ENCODE measurements at places on chromosomes 12 and 14.

DNA sequence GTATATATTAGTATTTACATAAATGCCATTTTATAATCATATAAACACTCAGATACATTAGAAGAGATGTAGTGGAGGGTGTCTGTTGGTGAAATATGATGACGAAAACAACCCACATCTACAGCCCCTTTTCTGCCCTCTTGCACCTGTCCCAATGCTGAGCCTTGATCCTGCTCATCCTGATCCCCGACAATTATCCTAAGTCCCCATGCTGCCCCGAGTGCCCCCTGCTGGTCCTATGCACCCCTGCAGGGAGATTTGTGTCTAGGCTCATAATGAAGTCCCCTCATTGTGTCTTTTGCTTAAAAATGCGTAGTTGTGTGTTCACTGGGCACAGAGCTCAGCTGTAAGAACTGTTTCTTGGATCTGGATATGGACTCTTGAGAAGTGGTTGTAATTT, 554.5 kb downstream of the TMEM121 start:
- no peak for DNase-seq

DNA sequence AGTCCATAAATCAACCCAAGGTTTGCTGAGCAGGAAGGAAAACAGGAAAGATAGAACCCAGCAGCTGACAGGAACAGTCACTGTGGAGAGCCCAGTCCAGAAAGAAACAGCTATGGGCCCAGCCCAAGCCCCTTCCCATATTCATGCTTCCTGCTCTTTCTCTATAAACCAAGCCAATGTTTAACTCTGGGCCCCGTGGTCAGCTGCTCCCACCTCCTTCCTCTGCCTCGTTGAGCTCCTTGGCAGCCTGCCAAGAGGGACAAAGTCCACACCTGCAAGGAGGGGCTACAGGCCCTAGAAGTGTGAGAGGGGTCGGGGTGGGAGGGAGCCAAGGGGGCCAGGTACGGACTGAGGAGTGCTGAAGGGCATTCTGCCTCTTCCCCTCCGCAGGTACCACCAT, 10.0 kb downstream of the SLC6A13 start:
- DNase-seq, result no peak

GRCh38 chr12:91367234-91367849, 184.7 kb upstream of the DCN start:
- no peak for DNase-seq

DNA sequence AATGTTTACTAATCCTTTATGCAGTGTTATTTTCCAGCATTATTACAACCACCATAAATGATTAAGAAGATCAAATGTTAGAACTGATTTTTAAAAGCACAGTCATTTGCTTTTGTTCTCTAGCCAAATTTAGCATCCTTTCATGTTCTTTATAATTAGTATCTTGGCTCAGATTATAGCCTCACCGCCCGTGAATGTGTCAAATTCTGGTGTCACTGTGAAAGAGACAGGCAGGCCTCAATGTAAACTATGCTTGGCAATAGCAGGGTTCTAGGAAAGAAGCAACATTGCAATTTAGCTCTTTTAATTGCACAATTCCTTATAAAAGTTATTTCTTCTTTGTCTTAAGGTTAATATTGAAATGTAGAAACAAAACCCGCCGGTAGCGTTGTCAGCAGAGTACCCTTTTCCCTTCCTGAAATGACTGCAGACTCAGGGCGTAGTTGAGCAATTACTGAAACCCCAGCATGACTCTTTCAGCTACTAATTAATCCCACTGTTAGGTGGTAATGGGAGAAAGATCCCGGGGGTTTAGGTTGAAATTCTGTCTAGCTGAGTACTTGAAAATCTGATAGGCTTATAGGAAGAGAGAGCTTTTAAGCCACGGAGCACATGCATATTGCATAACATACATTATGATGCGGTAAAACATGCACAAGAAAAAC, 1600.5 kb upstream of the SEL1L start:
- no peak for DNase-seq

DNA sequence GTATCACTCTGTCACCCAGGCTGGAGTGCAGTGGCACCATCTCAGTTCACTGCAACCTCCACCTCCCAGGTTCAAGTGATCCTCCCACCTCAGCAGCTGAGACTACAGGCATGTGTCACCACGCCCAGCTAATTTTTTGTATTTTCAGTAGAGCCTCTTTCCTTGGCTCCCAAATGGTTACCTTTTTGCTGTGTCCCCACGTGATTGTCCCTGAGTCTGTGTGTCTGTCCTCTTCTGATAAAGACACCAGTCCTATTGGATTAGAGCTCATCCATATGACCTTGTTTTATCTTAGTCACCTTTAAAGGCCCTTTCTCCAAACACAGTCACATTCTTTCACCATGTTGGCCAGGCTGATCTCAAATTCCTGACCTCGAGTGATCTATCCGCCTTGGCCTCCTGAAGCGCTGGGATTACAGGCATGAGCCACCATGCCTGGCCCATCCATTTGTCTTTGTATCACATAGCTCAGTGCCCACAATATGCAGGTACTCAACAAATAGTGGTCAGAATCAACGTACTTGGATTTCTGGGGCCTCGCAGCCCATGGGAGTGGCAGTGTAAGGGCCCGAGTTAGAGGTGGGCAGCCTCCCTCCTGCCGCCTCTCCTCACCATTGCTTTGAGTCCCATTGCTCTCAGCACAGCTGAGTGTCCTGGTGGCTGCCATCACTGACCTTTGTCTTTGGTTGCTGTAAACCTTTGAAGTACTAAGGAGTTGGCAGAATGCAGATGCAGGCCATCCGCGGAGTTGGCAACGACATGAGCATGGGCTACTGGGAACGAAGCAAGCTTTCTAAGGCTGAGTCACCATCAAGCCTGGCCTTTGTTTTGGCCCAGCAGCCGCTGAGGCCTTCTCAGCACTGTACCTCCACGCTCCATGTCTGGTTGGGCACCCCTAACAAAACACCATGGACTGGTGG, 9.3 kb downstream of the TPCN1 start:
- DNase-seq, result no peak

- peak; percentile 18 for DNase-seq
These were observed 94.7 kb downstream of the SLC2A13 start for GRCh38 chr12:40010899-40011774.

DNA sequence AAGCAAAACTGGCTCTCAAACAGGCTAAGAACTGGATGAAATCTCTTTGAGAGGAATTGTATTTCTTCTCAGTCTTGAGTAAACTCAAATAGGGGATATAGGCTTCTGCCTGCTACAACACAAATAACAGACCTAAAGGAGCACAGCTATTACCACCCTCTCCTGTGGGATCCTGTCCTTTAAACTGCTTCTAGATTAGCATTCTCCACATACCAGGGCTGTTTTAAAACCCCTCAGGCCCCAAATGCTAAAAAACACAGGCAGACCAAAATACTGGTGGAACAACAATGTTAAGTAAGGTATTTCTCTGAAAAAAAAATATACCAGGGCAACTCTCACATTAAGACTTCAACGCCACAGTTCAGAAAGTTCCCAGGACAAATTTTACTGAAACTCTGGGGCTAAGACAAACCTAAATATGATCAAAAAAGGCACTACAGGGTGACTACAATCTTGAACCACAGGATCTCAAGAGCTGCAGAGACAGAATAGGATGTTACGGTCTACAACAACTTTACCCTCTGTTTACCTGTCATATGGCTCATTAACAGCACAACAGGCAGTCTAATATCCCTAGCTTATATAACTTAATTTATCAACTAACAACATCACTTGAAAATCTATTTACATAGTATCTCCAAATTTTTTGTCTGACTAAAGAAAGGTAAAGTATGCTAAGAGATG, 7.2 kb downstream of the CPNE8 start:
- DNase-seq, result no peak

- no peak for DNase-seq
These were observed 1.5 kb downstream of the SIX6 start for GRCh38 chr14:60510254-60510950.

- DNase-seq, result no peak
These were observed 6.1 kb downstream of the ACSS3 start for GRCh38 chr12:81083906-81084513.

DNA sequence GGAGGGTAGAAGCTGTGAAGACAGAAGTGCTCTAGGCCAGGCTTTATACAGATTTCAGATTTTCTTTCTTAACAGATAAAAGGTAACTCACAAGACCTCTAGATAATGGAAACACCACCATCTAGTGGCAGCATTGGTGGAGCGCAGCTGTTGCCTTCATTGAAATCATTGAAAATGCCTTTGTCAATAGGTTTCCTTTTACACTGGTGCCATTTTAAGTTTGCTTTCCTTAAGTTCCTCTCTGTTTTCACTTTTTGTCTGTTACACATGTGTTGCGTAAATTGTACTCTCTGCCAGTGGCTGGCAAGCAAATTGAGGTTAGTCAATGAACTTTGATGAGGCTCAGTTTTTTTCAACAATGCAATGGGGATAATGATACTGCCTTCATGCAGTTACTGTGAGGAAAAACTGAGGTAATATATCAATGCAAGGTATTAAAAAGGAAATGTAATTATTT, 31.1 kb downstream of the ALDH1L2 start:
- DNase-seq, result peak; percentile 55

- DNase-seq, result no peak
These were observed 140.9 kb downstream of the ESRRB start for GRCh38 chr14:76516884-76517283.

- DNase-seq, result no peak
These were observed 322.1 kb upstream of the RGS6 start for GRCh38 chr14:71610149-71610548.

GRCh38 chr12:1779783-1780182, 40.6 kb upstream of the LRTM2 start:
- no peak for DNase-seq

DNA sequence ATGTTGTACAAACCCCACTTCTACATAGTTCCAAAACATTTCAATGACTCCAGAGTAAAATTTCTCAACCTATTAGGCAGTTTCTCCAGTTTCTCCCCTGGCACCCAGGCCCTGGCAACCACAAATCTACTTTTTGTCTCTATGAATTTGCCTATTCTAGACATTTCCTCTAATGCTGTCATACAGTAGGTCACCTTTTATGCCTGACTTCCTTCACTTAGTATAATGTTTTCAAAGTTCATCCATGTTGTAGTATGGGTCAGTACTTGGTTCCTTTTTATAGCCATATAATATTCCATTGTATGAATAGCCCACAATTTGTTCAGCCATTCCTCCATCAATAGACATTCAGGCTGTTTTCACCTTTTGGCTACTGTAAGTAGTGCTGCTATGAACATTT, 67.0 kb downstream of the SPRING1 start:
- no peak for DNase-seq

DNA sequence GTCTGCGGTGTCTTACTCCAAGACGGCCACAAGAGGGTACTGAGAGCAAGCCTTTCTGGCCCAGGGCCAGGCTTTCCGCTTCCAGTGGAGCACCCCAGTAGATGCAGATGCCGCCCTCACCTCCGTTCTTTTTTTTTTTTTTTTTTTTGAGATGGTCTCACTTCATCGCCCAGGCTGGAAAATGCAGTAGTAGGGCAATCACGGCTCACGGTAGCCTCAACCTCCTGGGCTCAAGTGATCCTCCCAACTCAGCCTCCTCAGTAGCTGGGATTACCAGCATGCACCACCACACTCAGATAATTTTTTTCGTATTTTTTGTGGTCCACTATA, 5.6 kb upstream of the LBHD2 start:
- DNase-seq, result peak; percentile 68

- DNase-seq, result no peak
These were observed 11.2 kb upstream of the AK7 start for GRCh38 chr14:96380735-96381134.

GRCh38 chr12:4270831-4271716, 2.5 kb upstream of the CCND2 start:
- no peak for DNase-seq

GRCh38 chr12:119828300-119828699, 48.8 kb downstream of the CIT start:
- no peak for DNase-seq

- no peak for DNase-seq
These were observed 4.2 kb upstream of the RIPK3 start for GRCh38 chr14:24343795-24344660.

- DNase-seq, result no peak
These were observed 732.6 kb downstream of the RERGL start for GRCh38 chr12:17357396-17357795.

- no peak for DNase-seq
These were observed 283.3 kb downstream of the RPL10L start for GRCh38 chr14:46368275-46368674.

DNA sequence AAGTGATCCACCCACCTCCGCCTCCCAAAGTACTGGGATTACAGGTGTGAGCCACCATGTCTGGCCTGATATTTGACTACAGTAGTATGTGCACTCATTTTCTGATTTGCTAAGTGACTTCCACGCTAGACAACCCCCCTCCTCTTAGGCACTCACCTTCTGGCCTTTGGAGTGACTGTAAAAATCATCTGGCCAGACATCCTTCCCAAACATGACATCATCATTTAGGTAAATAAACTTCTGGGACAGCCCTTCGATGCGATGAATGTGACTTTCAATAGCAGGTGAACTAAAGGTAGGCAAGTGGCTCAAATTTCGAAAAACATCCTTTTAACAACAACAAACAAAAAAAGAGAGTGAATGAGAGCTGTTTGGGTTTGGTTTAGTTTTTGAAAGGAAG, 30.6 kb upstream of the SYCP3 start:
- DNase-seq, result no peak

Data from T-helper 9 cell (primary cell).